ENCODE measurements at places on chromosomes 2 and 18.

DNA sequence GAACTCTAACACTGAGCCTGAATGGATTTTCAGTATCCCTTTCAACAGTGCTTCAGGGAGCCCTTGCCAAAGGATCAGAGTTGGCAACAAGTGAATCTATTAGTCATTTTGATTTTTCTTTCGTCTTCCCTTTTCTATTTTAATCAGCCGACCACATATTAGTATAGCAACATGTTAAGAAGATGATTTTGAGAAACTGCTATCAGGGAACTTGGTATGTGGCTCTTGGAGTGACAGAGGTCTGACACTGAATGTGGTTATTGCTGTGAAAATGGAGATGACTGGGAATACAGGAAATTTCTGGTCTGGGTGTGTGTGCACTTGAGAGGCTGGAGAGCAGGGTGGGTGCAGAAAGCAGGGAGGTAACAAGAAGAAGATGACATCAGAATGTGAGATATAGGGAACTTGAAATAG lies 28.7 kb upstream of the IL1RL1 start:
- no peak for DNase-seq

GRCh38 chr2:59584958-59585357 lies 968.5 kb downstream of the BCL11A start:
- peak; percentile 32 for DNase-seq

- DNase-seq: peak; percentile 68
These were observed 118.9 kb upstream of the ARL5A start for GRCh38 chr2:151946899-151947812.

- DNase-seq: no peak
These were observed 620 bp downstream of the NGEF start for GRCh38 chr2:233012301-233012971.

GRCh38 chr2:95385570-95385984 lies 16.9 kb upstream of the FAHD2A start:
- DNase-seq: no peak
